ENCODE measurements at places on chromosomes 16 and 17.

- no peak for DNase-seq
Observed at GRCh38 chr16:50622029-50622428, 59.1 kb downstream of the SNX20 start.

DNA sequence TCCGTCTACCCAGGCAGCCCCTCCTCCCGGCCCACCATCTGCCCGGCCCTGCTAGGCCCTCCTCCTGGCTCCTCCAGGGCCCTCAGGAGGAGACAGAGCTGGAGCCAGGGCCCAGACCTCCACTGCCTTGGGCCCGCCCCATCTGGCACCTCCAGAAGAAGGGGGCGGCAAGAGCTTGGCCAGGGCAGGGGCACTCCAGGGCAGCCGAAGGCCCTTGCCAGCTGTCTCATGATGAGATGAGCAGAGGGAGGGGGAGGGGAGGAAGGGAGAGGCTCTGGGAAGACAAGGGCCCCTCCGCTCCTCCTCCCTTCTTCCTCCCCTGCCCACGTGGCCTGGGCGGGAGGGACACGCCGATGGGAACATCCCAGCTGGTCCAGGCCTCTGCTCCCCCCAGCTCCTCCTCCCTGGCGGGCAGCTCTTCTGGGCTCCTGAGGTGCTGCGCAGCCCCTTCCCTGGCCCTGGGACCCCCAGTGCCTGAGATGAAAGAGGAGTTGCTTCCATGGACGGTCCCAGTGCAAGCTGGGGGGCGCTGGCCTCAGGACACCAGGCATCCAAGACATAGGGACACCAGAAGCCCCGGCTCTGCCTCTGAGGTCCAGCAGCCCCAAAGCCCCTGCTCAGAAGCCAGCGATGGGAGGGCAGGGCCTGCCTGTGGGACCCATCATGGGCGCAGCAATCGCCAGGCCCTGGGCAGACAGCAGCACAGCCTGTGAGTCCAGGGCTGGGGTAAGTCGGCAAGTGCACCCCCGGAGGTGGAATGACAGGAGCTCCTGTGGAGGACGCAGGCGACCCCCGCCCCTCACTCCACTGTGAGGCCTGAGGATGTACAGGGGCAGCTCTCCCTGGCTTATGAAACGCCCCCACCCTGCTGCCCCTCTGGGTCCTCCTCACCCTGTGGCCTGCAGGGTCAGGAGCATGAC, 23.6 kb upstream of the ENPP7 start:
- no peak for DNase-seq

DNA sequence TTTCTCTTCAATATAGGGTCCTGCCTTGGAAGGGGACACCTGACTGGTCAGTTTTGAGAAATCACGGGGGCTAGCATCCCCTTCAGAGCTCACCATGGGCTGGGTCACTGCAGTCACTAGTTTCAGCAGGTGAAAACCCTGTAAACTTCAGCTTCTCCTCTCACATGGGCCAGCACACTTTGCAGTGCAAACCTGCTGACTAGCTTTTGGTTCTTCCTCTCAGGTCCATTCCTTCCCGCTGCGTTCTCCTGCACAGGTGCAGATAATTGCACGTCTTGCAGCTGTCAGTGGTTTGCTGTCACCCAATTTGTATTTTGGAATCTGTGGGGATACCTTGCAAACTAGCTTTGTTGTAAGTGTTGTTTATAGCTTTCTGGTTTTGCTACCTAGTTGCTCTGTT, 95.1 kb downstream of the LYRM1 start:
- DNase-seq, result no peak

GRCh38 chr17:80663781-80664206, 119.2 kb downstream of the RPTOR start:
- DNase-seq, result no peak

GRCh38 chr17:6079155-6079888, 9.1 kb downstream of the WSCD1 start:
- DNase-seq, result no peak

DNA sequence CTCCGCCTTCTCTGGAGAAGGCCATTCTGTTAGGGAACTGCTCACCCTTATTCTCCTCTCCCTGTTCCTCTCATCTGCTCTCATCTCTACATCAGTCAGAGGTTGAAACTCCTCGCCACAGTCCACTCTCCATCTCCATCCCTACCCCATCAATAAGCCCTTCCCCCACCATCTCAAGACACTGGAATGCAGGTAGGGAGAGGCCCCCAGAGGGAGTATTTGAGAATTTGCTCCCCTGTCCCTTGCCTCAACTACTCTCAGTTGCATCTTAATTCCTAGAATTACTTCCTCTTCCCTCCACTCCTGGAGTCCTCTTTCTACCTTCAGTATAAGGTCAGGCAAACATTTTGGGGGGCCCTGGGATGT, 2.0 kb upstream of the AATF start:
- no peak for DNase-seq

DNA sequence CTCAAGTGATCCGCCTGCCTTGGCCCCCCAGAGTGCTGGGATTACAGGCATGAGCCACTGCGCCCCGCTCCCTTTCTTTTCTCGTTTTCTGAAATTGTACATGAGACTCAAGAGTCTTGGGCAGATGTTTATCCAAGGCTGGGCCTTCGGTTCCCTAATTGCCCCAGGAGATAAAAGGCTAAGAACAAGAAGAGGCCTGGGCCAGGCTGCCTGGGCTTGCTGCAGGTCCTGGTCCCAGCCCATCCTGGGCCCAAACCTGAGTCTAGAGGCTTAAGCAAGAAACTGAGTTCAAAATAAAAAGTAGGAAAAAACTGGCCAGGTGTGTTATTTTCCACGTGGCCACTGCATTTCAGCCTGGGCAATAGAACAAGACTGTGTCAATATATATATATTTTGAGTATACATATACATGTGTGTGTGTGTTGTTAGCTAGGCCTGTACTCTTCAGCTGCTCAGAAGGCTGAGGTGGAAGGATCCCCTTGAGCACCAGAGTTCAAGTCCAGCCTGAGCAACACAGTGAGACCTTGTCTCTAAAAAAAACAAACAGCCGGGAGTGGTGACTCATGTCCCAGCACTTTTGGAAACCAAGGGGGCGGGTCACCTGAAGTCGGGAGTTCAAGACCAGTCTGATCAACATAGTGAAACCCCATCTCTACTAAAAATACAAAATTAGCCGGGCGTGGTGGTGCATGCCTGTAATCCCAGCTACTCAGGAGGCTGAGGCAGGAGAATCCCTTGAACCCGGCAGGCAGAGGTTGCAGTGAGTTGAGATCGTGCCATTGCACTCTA, 6.8 kb upstream of the CLUH start:
- DNase-seq, result no peak

GRCh38 chr17:75654176-75654575, 12.8 kb downstream of the RECQL5 start:
- no peak for DNase-seq

DNA sequence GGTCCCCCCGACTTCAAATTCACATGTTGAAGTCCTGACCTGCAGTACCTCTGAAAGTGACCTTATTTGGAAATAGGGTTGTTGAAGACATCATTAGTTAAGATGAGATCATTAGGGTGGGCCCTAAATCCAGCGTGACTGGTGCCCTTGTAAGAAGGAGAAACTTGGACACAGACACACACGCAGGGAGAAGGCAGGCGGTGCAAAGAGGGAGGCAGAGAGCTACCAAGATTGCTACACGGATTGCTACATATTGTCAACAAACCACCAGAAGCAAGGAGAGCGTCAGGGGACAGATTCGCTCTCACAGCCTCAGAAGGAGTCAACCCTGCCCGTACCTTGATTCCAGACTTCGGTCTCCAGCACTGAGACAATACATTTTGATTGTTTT, 6.8 kb upstream of the WBP2 start:
- no peak for DNase-seq

DNA sequence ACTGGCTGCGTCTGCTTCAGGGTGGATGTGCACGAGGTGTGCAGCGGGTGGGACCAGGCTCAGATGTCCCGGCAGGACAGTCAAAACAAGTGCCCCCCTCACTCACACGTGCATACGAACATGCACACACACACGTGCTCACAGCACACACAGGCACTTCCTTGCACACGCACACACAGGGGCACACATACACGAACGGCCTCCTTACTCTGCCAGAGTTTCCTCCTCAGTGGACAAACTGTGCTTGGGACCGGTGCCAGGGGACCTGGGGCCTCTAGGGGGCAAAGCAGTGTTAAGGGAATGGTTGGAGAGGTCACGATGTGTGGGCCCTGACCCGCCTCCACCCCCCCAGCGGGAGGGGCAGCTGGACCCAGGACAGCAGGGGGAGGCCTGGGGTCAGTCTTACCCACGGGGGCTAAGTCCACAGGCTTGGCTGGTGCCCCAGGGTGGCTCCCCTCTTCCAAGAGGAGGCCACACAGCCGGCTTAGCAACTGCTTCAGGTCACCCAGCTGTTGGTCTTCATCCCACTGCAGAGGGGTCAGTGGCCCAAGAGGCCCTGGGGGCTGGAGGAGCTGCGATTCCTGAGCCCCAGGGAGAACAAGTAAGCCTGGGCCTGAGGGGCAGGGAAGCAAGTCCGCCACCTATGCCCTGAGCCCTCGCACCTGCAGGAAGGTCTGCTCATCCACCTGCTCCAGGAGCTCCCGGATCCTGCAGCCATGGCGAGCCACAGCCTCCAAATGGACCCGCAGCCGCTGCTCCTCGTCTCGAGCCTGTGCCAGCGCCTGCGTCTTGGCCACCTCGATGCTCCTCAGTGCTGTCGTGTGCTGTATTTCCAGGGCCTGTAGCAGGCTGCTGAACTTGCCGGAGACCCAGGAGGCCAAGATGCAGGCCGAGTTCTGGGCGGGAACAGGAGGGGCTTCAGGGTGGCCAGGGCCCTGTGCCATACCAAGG, 4.9 kb downstream of the TRIM65 start:
- DNase-seq, result no peak

DNA sequence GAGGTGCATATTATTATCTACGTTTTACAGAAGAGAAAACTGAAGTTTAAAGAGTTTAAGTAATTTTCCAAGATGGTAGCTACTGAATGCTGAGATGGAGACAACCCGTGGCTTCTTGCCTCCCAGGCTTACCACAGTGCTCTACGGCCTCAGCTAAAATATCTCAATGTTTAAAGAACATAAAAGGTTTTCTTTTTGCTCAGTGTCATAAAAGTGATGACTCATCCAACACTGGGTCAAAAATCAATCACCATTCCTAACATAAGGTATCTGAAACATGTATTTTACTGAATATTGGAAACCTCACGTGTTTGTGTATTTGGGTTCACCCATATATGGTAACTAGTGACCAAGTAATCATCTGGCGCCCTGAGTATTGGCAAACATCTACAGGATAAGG, 18.4 kb downstream of the ABCA9 start:
- no peak for DNase-seq

GRCh38 chr17:44147812-44148211, 6.1 kb downstream of the HROB start:
- no peak for DNase-seq

GRCh38 chr17:42112552-42113176, at the start of gene DHX58:
DHX58 (minus strand) TSS chr17:42112714; CDS start chr17:42111892, 822 bp downstream.
- peak; percentile 68 for DNase-seq

GRCh38 chr17:44971776-44972483, 3.8 kb upstream of the C1QL1 start:
- DNase-seq, result no peak

- no peak for DNase-seq
Observed at GRCh38 chr16:86831366-86831765, 253.0 kb downstream of the FOXL1 start.

- no peak for DNase-seq
Observed at GRCh38 chr17:28047806-28048205, 5.3 kb downstream of the NLK start.

DNA sequence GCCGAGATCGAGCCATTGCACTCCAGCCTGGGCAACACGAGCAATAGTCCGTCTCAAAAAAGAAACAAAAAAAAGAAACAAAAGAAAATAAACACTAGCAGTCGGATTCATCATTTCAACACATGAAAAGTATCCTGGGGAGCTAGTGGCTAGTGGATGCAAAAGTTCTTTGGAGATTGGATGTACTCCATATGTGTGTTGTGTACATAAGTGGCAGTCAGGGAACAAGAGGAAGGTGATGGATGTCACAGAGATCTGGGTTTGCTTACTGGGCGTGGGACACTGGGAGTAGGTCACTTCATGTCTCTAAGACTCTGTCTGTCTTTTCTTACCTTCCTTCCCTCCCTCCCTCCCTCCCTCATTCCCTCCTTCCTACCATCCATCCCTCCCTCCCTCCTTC, 35.4 kb downstream of the MRC2 start:
- no peak for DNase-seq

DNA sequence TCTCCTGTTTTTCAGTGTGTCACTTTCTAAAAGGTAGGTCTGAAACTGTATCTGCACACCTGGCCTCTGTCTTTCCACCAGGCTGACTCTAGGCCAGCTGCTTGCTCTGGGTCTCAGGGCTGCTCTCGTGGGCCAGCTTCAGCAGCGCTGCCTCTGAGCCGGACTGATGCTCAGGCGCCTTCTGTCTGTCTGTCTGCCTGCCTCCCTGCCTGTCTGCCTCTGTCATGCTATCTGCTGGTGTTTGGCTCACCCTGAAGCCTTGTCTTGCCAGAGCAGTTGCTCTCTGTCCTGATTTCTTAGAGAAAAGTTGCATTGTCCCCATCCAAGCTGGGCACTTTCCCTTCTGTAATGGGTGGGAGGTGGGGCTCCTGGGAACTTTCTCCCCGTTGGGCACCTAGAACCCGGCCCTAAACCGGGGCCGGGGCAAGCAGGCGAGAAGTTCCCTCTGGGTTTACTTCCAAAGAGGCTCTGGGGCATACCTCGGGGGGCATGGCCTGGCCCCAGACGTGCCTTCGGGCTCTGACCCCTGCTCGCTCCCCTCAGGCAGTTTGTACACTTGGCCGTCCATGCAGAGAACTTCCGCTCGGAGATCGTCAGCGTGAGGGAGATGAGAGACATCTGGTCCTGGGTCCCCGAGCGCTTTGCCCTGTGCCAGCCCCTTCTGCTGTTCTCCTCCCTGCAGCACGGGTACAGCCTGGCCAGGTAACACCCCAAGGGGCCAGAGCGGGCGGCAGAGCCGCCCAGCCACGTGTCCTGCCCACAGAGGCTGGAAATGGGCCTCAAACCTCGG, 15.9 kb upstream of the ATP6V0C start:
- DNase-seq, result no peak

- DNase-seq, result no peak
Observed at GRCh38 chr17:4960279-4960922, 7.2 kb downstream of the SPAG7 start.

GRCh38 chr16:65284626-65285025, 162.8 kb upstream of the CDH11 start:
- no peak for DNase-seq

DNA sequence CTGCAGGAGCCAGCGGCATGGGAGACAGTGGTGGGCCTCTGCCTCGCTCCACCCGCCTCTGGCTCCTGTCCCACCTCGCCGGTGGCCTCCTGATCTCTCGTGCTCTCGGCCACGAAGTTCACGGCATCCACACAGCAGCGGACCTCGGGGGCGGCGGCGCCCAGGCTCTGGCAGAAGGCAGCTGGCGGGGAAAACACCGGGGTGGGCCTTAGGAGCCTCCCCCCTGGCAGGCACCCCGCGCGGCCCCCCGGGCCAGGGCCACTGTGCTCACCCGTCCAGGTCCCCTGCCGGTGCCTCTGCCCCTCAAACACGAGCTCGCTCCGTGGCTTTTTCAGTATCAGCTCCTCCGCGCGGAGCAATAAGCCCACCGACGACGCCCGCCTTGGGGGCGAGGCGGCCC, 409 bp upstream of the C17orf107 start:
- no peak for DNase-seq
